ENCODE measurements at places on chromosomes 12 and 14.

- H3K36me3 ChIP-seq: peaks cover 2% of the 10 kb centered on the region
- no peaks in the 10 kb centered on the region for H3K27me3 ChIP-seq
- no peak for DNase-seq
- peak overlapping the region; percentile 66 for H3K4me3 ChIP-seq
- peak overlapping the region; percentile 91 for H3K27ac ChIP-seq
These were observed 88.7 kb downstream of the BCL11B start for GRCh38 chr14:99183311-99183710.

GRCh38 chr12:47156167-47156736 is 76.5 kb upstream of the AMIGO2 start:
- peaks cover 36% of the 10 kb centered on the region for H3K4me1 ChIP-seq
- no peaks in the 10 kb centered on the region for H3K27me3 ChIP-seq
- peak overlapping the region; percentile 66 for H3K27ac ChIP-seq
- H3K36me3 ChIP-seq: peaks cover 30% of the 10 kb centered on the region
- peak; percentile 27 for DNase-seq
- no peak overlapping the region for H3K4me3 ChIP-seq

GRCh38 chr12:101172316-101172715 is 37.7 kb downstream of the SLC5A8 start:
- no peak overlapping the region for H3K27ac ChIP-seq
- peaks cover 2% of the 10 kb centered on the region for H3K4me1 ChIP-seq
- DNase-seq: no peak
- H3K36me3 ChIP-seq: no peaks in the 10 kb centered on the region

GRCh38 chr14:76138758-76139723 is 12.7 kb upstream of the GPATCH2L start:
- peaks cover 72% of the 10 kb centered on the region for H3K27me3 ChIP-seq
- DNase-seq: no peak
- H3K27ac ChIP-seq: no peak overlapping the region

- peaks cover 2% of the 10 kb centered on the region for H3K36me3 ChIP-seq
- no peak overlapping the region for H3K4me3 ChIP-seq
- DNase-seq: no peak
- no peak overlapping the region for H3K27ac ChIP-seq
- no peaks in the 10 kb centered on the region for H3K4me1 ChIP-seq
These were observed 191.5 kb upstream of the NOS1 start for GRCh38 chr12:117552971-117553370.

DNA sequence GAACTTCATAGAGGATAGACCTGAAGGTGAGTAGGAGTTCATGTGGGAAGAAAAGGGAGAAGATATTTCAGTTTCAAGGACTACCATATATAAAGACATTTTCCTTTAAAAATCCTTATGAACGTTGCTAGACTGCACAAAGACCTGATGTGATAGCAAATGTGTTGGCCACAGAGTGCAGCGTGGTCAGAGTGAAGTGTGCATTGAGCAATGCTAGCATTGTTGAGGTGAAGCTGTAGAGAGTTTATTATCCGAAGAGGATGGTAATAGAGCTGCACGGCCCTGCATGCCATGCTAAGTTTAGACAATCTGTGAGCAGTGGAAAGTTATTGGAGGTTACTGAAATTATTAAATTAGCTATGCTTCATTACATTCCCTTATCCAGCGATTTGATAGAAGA is 413.0 kb downstream of the CCDC91 start:
- H3K4me3 ChIP-seq: no peak overlapping the region
- peaks cover 3% of the 10 kb centered on the region for H3K27me3 ChIP-seq
- no peaks in the 10 kb centered on the region for H3K4me1 ChIP-seq
- H3K27ac ChIP-seq: no peak overlapping the region
- H3K36me3 ChIP-seq: peaks cover 11% of the 10 kb centered on the region

DNA sequence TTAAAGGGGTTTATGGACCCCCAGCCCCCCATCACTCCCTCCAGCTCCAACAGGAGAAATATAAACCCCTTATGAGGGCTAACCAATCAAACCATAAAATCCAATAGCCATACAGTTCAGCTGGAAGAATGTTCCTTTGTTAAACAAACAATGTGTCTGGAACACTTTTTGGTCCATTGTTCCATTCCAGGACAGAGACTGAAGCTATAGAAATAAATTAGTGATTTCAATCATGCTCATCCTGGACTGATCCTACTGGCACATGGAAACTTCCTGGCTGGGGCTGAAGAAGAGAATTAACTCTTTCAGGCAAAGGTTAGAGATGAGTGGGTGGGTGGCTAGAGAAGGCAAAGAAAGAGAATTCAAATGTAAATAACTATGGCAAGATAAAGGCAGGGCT is 63.4 kb downstream of the ANO2 start:
- no peak overlapping the region for H3K4me3 ChIP-seq
- no peaks in the 10 kb centered on the region for H3K4me1 ChIP-seq
- H3K27me3 ChIP-seq: peaks cover 54% of the 10 kb centered on the region
- no peak overlapping the region for H3K27ac ChIP-seq
- H3K36me3 ChIP-seq: no peaks in the 10 kb centered on the region
- DNase-seq: no peak

DNA sequence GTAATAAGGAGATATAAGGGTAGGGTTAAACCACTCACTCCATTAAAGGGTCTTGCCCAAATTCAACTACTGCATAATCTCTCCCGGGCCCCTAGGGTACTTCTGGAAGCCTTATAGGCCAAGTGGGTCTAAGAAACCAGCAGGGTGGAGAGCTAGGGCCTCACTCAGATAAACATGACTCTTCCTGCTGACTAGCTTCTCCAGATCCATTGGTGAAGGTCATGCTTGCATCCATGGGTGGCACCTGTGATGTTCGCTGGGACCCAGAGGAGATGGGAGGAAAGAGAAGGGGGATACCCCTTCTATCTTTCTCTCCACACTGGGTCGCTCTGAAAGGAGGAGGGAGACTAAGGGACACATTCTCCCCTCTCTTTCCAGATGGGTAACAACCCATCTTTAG is 36.1 kb upstream of the HIGD1C start:
- H3K27me3 ChIP-seq: peaks cover 13% of the 10 kb centered on the region
- no peak overlapping the region for H3K27ac ChIP-seq
- peaks cover 2% of the 10 kb centered on the region for H3K4me1 ChIP-seq
- DNase-seq: no peak
- no peak overlapping the region for H3K4me3 ChIP-seq

DNA sequence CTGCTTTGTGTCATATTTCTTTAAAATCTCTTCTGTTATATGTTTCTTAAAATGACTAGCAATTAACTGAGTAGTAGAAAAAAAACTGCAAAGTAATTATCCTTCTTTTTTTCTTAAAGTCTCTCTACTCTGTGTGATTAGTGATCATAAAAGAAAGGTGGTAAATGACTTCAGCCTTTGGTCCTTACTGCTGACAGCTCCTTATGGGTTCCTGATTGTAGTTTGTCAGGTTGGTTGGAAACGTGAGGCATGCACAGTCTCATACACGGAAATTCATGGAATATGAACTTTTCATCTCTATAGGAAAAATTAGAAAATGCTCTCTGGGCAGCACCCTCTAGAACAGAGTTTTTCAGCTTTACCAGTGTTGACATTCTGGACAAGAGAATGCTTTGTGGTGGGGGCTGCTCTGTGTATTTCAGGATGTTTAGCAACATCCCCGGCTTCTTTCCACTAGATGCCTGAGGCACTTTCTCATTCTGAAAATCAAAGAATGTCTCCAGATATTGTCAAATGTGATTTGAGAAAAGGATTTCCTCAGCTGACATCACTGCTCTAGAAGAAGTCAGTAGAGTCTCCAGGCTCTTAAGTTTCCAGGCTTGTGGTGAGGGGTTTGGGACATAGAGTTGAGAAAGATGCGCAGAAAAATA is 121.0 kb downstream of the PIK3C2G start:
- H3K27me3 ChIP-seq: no peaks in the 10 kb centered on the region
- no peaks in the 10 kb centered on the region for H3K36me3 ChIP-seq
- H3K27ac ChIP-seq: no peak overlapping the region
- no peak overlapping the region for H3K4me3 ChIP-seq
- no peaks in the 10 kb centered on the region for H3K4me1 ChIP-seq
- DNase-seq: no peak

GRCh38 chr14:20278414-20278813 is 27.3 kb downstream of the TTC5 start:
- peak overlapping the region; percentile 40 for H3K27ac ChIP-seq
- peaks cover 31% of the 10 kb centered on the region for H3K4me1 ChIP-seq
- DNase-seq: peak; percentile 39
- H3K27me3 ChIP-seq: no peaks in the 10 kb centered on the region
- H3K36me3 ChIP-seq: peaks cover 39% of the 10 kb centered on the region
- H3K4me3 ChIP-seq: no peak overlapping the region
